GM03348 (cell line): ENCODE measurements at places on chromosomes 6 and 20.

DNA sequence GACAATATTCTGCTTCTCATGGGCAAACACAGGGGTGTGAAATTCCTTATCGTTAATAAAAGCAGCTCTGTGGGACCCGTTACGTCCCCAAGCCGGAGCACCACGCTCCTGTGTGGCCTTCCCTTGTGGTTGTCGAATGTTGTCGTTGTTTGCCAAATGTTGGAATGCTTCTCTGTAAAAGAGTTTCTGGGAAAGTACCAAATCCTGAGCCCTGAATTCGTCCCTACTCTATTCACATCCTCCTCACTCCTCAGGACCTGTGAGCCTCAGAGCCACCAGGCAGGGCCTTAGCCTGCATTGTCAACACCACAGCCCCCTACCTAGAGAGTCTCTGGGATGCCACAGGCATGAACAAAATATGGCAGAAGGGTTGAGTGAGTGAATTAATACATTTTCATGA lies 64.0 kb downstream of the THBS2 start:
- DNase-seq, result peak; percentile 45

DNA sequence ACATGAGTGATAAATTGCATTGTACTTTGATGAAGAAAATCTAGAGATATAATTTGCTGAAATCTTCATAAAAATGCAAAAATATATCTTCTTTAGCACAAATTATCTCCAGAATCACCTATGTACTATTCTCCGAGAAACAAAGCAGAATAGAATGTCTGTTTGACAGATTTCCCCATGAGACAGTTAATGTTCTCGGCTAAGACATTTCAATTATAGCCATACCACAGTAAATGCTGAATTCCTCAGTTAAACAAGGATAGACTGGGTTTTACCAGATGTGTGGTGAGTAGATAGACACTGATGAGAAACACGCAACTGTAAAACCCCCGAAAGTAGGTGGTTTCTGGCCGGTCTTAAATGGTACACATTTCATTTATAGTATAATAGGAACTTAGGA lies 69.8 kb downstream of the SNAP25 start:
- DNase-seq, result no peak

- no peak for DNase-seq
These were observed 37.6 kb downstream of the NKAIN2 start for GRCh38 chr6:123841067-123841896.

- no peak for DNase-seq
These were observed 50.6 kb upstream of the RNF182 start for GRCh38 chr6:13874191-13874549.

GRCh38 chr20:53943522-53944291 lies 126.7 kb downstream of the BCAS1 start:
- DNase-seq, result peak; percentile 63

GRCh38 chr20:46631874-46632446 lies 19.3 kb downstream of the SLC13A3 start:
- DNase-seq, result no peak

DNA sequence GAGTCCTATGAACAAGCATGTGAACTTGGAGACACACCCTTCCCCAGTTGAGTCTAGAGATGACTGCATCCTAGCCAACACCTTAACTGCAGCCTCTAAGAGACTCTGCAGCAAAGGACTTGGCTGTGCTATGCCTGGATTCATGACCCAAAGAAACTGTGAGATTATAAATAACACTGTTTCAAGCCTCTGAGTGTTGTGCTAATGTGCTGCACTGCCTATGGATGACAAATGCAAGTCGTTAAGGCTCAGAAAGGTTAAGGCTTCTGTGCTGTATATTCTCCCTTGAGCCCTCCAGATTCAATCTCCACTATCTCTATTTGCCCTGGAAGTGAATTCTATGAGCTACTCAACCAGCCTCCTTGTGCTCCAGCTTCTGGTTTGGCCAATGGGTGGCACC lies 116.5 kb upstream of the CBLN4 start:
- DNase-seq, result no peak

DNA sequence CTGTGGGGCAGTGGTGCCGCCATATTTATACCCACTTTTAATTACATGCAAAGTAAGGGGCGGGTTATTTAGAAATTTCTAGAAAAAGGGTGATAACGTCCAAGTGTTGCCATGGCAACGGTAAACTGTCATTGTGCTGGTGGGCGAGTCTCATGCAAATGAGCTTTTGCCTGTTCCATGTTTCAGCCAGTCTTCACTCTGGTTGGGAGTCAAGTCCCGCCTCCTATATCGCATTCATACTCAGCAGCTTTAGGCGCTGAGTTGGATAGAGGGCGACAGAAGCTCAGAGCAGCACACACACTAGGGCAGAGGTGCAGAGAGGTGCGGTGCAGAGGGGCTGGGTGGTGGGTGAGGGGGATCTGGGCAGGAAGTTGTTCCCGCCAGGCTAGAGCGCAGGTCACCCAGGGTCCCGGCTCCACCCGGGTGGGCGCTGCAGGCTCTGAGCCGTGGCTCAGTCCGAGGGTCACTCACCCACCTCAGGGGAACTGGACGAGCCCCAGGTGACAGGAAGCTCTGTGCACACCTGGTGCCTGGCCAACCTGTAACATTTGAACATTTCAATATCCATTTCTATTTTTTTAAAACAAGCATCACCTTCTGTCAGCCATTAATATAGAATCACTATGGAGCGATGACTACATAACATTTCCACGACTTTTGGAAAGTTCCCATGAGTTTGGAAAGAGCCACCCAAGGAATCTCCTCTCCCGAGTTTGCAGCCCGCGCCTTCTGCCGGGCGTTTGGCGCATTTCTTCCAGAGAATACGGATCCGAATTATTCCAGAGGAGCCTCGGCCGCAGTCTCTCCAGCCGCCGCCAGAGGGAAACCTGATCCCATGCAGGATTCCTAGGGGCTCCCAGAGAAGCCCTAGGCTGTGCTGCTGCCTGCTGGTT lies 89.1 kb upstream of the PHACTR3 start:
- peak; percentile 88 for DNase-seq

DNA sequence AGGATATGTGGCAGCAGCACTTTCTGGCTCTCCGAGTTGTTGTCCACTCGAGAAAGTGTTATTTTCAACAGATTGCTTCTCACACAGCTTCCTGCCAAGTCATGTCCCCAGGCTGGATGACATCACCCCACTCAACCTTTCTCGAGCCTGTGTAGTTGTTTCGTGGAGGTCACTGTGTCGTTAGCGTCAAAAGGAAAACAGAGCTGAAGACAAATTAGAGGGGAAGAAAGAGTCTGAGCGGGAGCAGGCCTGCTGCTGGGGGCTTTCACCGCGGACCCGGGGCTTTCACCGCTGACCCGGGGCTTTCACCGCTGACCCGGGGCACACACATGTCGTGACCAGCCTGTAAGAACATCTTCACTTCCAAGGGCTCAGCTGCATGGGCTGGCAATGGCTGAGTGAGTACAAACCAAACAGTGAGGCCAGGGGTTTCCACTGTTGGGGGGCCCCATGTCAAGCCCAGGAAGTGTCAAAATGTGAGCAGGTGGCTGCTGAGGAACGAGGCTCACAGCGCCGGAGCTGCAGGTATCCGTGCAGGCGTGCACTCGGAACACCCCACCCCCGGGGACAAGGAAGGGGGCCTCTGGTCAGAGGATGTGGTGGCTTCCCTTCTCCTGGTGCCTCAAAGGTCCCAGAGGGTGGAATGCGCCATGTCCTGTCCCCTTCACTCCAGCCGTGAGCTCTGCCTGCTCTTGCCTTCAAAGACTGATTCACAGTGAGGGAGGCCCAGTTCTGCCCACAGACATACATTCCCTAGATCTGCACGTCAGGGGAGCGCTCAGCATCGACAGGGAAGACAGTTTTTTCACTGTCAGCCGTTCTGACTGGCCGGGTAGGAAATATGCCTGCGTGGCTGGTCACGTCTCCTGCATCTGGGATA lies 365.9 kb downstream of the TAF4 start:
- no peak for DNase-seq

DNA sequence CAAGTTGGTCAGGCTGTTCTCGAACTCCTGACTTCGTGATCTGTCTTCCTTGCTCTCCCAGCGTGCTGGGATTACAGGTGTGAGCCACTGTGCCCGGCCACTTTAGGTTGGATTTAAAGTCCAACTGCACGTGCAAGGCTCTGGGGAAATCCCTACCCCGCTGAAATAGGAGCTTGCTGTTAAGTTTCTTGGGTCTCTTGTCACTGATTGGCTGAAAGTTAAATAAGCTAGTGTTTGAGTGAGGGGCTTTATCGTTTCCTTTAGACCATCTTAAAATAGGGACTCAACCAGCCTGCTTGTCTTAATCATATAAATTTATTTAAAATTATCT lies 11.1 kb upstream of the SERINC1 start:
- no peak for DNase-seq

GRCh38 chr6:110357298-110357663 lies 868 bp downstream of the METTL24 start:
- DNase-seq, result peak; percentile 29

DNA sequence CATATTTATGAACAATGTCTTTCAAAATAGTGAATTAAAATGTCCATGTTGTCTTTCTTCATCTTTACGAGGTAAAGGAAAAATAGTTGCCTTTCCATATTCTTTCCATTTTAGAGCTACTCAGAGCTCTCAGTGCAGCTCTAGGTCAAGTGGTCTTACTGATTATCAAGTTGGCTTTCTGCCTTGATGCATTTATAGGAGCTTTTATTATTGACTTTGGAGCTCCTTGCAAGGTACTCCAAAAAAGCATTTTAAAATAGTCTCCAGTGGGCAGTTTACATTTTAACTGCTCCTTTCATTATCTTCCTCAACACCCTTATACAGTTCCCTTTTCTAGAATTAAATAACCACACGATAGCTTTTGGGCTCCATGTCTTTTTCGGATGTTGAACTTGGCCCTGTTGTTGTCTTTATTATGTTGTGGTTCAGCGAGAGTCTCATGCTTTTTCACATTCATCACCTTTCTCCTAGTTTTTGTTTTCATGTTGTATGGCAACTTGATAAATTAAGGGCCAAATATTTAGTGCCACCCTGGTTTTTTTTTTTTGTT lies 122.9 kb downstream of the CLIC5 start:
- no peak for DNase-seq

- DNase-seq, result no peak
These were observed 98.3 kb downstream of the VIP start for GRCh38 chr6:152848919-152849318.

DNA sequence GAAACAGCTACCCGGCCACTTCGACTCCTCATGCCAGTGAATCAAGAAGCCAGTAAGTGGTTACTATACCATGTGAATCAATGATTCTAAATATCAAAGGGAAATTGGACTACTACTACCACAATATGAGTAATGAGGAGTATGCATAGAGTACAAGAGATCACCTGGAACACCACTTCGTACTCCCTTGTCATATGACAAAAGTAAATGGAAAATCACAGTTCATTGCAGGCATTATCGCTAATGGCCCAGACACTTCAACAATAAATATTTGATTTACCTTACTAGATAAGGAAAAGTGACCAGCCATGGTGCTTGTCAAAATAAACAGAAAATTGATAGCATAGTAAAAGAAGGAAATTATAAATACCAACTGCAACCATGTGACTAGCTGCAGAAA lies 73.1 kb downstream of the BMP5 start:
- no peak for DNase-seq

GRCh38 chr20:20395087-20395486 lies 27.2 kb downstream of the INSM1 start:
- no peak for DNase-seq

GRCh38 chr6:126767711-126768110 lies 350.8 kb upstream of the RSPO3 start:
- DNase-seq, result no peak

DNA sequence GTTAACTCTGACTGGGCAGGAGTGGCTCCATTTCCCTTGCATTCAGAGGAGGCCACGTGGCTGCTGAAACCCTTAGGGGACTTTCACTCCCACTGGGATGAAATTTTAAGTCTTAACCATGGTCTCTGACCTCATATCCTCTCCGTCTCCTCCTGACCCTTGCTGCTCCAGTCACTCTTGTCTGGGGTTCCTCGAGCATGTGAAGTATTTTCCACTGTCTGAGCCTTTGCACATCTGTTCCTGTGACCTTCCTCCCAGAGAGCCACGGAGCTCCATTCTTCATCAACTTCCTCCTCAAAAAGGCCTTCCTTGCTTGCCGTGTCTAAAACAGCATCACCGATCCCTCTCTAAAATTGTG lies 153.0 kb upstream of the UST start:
- no peak for DNase-seq

DNA sequence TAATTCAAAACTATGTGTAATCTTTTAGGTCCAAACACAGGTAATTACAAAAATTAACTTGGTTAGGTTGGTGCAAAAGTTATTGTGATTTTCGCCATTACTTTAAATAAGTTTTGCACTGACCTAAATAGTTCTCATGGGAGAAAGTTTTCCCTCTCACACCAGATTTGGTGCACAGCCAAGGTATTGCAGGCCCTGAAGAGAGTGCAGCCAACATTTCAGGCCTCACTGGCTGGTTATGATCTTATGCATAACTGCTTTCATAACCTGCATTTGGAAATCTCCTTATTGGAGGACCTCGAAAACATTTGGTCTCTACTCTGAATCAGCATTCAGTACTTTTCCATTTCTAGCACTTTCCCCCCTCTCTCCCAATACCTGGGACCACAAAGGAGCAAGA lies 993.1 kb upstream of the MANEA start:
- DNase-seq, result no peak

DNA sequence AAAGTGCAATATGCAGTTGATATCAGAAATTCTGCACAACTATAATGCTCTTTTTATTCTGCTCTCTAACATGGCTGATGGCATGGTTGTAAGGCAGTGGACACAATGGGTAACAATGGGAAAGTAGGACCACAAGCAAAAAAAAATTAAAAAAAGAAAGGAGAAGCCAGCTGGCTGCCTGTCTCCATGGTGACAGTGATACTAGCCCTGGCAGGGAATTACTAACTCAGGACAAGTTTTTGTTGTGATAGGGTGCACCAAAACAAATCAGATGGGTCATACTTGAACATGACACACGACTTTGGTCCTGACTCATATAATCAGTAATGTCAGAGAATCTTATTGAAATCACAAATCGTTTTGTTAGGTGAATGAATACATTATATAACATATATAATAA lies 169.4 kb downstream of the TRDN start:
- no peak for DNase-seq

DNA sequence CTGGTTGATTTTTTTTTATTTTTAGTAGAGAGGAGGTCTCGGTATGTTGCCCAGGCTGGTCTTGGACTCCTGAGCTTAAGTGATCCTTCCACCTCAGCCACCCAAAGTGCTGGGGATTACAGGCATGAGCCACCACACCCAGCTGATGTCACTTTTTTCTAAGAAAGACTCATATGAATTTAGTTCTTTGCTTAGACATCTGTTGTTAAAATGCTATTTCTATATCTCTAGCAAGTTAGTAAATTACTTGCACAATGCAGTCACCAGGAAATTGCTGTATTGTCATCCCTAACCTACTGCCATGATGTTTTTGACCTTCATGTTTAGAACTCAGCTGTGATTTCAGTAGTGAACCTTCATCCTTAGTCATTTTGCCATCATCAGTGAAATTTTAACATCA lies 5.7 kb downstream of the KDM1B start:
- no peak for DNase-seq
